ENCODE measurements at places on chromosomes 16 and 17.

DNA sequence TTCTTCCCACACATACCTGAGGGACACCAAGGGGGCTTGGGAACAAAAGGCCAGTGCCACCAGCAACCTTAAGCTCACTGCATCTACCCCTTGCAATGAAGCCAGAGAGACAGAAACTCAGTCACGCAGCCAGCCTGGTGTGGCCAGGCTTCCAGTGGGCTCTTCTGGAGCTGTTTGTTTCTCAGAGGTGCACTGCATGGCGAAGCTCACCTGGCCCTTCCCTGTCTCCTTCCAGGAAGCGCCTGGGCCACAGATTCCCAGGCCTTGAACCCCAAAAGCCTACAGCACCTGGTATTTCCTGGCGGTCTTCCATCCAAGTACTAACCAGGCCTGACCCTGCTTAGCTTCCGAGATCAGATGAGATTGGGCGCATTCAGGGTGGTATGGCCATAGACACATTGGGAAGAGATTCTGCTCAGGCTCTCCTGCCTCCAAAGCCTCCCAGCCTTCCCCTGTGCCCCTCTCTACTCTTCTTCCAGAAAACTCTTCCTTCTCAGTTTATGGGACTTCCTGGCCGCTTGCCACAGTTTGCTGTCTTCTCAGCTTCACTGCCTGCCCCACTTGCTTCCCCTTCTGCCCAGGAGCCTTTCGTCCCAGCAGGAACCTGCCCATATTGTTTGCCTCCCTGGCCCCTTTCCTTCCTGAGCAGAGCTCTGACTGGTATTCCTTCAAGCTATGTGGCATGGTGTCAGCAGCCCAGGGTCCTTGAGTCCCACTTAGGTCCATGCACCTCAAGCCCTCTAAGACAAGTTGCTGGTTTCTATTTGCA, 1.6 kb downstream of the CISD3 start:
- no peak for DNase-seq

GRCh38 chr16:27387724-27388123, 14.2 kb upstream of the IL21R start:
- DNase-seq = no peak

GRCh38 chr16:56800355-56800754, 64.7 kb upstream of the SLC12A3 start:
- DNase-seq = no peak

GRCh38 chr17:48960834-48961515, 7.4 kb downstream of the GIP start:
- no peak for DNase-seq

DNA sequence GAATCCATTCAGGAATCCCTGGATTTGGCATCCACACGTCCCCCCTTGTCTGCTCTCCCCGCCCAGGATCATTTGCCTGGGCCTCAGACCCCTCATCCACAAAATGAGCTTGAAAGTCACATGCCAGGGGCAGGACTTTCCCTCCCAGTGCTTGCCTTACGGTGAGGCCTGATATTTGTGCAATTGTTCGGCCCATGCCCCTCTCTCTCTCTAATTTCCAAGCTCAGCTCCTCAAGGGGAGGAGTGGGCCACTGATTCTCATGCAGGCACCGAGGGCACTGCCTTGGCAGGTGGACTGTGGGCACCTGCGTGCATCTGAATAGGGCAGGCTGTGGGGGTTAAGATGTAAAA, 267.2 kb upstream of the FOXF1 start:
- DNase-seq = no peak

GRCh38 chr17:69188064-69188463, 40.6 kb downstream of the ABCA10 start:
- DNase-seq = no peak

- peak; percentile 47 for DNase-seq
Observed at GRCh38 chr16:66604376-66605176, at the start of gene CMTM3. CMTM3 (plus strand) TSS chr16:66604704; CDS start chr16:66604806, 102 bp downstream.

DNA sequence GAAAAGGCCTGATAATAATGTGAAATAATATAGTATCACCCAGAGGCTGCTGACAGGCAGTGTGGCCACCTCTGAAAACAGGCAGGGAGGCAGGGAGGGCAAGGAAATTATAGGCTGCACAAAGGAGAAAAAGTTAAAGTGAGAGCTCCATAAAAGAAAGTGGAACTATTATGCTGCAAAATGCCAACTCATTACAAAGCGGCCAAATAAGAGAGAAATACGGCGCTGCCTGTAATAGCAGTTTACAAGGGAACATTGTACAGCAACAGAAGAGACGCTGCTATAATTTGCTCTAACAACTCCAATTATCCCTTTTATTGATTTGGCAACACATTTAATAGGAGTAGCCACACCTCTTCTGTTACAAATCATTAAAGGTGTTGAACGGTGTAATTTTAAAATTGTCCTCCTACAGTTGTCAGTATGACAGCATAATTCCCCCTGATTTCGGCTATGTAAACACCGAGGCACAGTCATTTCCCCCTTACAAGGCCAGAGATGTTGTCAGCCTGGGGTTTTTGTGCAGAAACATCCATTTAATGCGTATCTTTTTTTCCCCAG, 120.3 kb downstream of the MRM1 start:
- no peak for DNase-seq

DNA sequence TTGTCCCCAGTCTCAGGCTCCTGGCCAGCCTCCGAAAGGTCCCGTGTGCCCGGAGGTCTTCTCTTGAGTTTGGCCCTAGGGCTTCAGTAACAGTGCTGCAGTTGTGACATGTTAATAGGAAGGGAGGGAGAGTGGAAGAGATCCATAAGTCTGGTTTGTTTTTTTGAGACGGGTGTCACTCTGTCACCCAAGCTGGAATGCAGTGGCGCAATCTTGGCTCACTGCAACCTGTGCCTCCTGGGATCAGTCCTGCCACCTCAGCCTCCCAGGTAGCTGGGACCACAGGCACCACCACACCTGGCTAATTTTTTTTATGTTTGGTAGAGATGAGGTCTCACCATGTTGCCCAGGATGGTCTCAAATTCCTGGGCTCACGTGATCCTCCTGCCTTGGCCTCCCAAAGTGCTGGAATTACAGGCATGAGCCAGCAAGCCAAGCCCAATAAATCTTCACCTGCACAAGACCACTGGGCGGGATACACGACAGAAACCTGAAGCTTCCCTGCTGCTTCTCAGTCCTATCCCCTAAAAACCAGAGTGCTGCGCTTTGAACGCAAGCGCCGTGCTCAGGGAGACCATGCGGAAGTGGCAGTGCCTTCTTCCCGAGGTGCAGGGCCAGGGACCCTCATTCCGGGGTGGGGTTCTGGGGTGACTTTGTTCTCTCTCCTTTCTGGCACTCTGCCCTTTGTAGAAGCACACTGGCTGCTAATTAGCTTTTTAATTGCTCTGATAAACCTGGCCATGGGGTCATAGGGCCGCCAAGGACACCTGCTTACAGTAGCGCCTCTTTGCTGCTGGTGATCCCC, 10.9 kb downstream of the TRAF7 start:
- no peak for DNase-seq

GRCh38 chr17:17402558-17402957, 74.2 kb upstream of the MED9 start:
- no peak for DNase-seq

GRCh38 chr16:11129378-11129781, 126.6 kb downstream of the SOCS1 start:
- no peak for DNase-seq

DNA sequence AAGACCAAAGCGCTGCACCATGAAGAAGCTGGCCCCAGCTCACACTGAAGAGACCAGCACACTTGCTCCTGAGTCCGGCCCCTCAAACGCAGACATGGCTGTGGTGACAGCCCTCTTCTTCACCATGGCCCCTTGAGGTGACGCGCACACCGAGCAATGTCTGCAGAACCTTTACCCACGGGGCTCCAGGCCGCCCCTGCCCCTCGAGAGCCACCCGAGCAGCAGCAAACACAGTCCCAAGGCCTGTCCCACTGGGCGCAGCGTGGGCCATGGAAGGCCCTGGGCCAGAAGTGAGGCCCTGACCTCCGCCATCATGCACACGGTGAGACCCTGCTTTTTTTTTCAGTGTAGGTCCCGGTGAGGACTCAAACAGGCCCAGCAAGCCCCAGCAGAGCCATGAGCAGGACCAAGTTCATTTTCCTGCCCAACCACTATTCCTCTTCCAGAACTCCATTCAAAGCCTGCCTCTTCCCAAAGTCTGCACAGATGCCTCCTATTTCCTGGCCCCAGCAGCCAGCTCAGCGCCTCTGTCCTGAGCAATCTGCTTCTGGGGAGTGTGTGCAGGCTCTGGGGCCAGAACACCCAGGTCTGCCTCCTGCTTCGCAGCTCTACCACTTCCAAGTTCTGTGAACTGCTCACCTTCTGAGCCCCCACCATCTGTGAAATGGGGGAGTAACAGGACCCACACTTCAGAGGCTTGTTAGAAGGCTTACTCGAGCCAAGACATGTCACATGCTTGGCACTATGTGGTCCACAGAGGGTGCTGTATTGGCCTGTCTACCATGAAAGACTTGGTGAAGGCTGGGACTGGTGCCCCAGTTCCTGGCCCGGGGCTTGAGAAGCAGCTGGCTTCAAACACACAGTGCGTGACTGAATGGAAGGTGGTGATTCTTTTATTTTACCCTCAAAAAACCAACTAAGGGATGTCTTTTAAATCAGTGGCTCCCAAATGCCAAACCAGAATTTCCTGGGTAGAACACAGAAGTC, 35.7 kb upstream of the GSG1L start:
- DNase-seq = no peak

GRCh38 chr17:73189417-73190099, 3.3 kb upstream of the COG1 start:
- DNase-seq = no peak

GRCh38 chr16:56923481-56924091, 8.4 kb upstream of the HERPUD1 start:
- no peak for DNase-seq

DNA sequence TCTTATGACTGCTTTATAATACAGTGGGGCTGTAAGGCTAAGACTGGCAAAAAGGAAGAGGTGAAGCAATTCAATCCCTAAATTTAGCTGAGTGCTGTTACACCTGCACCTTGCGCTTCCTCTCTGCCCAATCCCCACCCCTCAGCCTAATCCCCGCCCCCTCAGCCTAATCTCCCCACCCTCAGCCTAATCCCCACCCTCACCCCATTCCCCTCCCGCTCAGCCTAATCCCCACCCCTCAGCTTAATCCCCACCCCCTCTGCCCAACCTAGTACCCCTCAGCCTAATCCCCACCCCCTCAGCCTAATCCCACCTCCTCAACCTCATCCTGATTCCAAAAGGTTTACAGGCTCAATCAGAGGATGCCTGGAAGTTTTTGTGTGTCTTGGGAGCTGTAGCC, 155.5 kb downstream of the PMP22 start:
- no peak for DNase-seq

GRCh38 chr17:7644775-7645174, 6.0 kb upstream of the ATP1B2 start:
- DNase-seq = no peak

GRCh38 chr17:7593296-7593695, 3.4 kb upstream of the SOX15 start:
- no peak for DNase-seq

GRCh38 chr17:65434251-65434650, 127.2 kb downstream of the AXIN2 start:
- DNase-seq = no peak

DNA sequence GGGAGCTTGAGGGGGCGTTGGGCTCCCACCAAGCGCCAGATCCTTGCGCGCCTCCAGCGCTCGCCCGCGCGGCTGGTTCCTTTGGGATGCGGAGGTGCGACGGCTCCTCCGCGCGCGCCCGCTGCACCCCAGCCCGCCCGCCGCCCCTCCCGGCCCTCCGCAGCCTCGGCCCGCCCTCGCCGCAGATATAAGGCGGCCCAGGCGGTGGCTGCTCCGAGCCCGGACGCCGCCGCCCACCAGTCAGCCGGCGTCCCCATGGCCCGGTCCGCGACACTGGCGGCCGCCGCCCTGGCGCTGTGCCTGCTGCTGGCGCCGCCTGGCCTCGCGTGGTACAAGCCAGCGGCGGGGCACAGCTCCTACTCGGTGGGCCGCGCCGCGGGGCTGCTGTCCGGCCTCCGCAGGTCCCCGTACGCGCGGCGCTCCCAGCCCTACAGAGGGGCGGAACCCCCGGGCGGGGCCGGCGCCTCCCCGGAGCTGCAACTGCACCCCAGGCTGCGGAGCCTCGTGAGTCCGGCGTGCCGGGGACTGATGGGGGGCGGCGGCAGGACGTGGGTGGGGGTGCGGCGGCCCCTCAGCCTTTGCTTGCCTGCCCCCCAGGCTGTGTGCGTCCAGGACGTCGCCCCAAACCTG, at the start of gene NPB:
Gene NPB, plus strand, starts transcription at position 216 of the 630 bp plus-strand sequence. Its CDS starts 40 bp downstream, at position 256.
- no peak for DNase-seq

- DNase-seq = no peak
Observed at GRCh38 chr16:16100631-16101030, 122.7 kb downstream of the ABCC6 start.

- DNase-seq = no peak
Observed at GRCh38 chr17:16915752-16916556, 56.0 kb downstream of the TNFRSF13B start.

GRCh38 chr16:87409153-87409552, 17.0 kb downstream of the MAP1LC3B start:
- no peak for DNase-seq

- DNase-seq = no peak
Observed at GRCh38 chr16:10181196-10182162, 749 bp downstream of the GRIN2A start.

- no peak for DNase-seq
Observed at GRCh38 chr17:48427598-48427997, 2.4 kb downstream of the SKAP1 start.

DNA sequence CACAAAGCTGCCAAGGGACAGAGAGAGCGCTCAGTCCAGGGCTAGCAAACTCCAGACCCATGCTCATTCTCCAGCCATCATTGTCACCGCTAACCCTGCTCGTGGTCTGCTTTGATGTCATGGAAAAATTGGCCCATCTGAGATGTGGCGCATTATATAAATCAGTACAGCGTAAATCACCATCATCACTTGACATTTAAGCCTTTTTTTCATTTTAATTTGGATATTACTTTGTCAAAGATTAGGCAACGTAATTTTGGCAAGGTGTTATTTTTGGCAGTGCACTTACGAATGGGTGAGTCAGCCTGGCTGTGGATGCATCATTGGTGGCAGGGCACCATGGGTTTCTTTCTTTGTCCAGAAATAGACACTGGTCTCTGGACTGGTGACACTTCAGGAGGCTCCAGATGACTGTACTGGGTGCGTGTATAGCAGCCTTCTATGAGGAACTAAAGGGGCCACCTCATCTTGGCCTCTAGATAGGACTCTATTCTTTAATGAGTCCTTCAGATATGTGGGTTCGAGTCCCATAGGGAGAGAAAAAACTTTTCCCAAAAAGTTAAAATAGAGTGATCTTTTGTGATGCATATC, 166.3 kb downstream of the MSI2 start:
- no peak for DNase-seq
